ENCODE measurements at places on chromosomes 13 and 19.

GRCh38 chr19:45792470-45793177, at the start of gene DMWD:
Gene DMWD (minus strand): TSS chr19:45792845. CDS start chr19:45792756, 89 bp downstream.
- peak; percentile 99 for DNase-seq

GRCh38 chr19:42606660-42607351, 12.1 kb upstream of the CEACAM8 start:
- peak; percentile 37 for DNase-seq

- DNase-seq, result no peak
Measured at GRCh38 chr19:34482380-34483250, 1.1 kb downstream of the WTIP start.

DNA sequence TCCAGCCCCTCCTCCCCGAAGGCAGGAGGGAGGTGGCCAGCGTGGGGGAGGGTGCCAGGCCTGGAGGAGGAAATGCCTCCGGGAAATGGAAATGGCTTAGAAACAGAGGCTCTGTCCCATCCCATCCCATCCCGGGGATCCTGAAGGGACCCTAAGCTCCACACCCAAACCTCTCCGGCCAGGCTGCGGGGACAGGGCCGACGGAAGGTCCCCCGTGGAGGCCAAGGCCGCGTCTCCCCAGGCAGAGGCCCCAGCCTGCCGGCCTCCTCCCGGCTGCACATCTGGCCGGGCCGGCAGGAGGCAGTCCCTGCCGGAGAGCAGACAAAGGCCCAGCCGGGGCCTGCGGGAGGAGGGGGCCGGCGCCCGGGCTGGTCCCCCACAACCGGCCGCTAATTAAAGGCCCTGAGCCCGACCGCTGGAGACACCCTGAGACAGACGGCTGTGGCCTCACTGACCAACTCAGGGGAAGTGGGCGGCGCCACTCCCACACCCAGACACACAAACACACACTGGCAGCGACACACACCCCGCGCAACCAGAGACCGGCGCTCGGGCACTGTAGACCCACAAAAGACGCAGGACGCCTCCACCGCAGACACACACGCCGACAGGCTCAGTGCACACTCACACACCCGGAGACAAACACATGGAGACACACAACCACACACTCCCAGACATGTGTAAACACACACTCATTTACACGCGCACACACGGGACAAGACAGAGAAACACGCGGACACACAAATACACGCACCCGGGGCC, 1.1 kb downstream of the ADAMTS10 start:
- no peak for DNase-seq

DNA sequence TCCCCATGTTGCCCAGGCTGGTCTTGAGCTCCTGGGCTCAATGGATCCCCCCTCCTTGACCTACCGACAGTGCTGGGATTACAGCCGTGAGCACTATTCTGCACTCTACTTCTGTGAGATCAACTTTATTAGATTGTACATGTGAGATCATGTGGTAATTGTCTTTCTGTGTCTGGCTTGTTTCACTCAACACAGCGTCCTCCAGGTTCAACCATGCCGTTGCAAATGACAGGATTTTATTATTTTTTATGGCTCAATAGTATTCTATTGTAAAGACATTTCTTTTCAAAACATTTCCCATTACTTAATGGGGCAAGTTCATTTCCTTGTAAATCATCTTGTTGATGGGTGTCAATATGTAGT, 1.5 kb upstream of the OBI1 start:
- DNase-seq, result no peak

GRCh38 chr19:17909003-17909732, 23.6 kb upstream of the CCDC124 start:
- no peak for DNase-seq

DNA sequence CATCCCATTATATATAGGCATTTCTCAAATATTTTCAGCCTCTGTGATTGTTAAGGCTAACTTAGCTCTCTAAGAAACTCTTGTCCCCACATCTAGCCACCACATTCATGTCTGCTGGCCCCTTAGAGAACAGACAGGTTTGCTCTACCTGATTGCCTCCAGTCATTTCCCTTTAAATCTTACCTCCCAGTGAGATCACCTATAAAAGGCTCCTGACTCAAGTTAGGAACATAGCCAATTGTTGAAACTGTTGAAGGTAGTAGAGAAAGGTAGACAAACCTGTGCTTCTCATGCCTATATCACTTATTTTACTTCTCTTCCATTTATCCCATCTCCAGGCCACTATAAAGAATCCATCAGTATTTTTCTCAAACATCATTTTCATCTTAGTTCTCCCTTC, 771.4 kb downstream of the DIAPH3 start:
- DNase-seq, result no peak

- no peak for DNase-seq
Measured at GRCh38 chr13:50161052-50161451, 145.8 kb downstream of the KCNRG start.

DNA sequence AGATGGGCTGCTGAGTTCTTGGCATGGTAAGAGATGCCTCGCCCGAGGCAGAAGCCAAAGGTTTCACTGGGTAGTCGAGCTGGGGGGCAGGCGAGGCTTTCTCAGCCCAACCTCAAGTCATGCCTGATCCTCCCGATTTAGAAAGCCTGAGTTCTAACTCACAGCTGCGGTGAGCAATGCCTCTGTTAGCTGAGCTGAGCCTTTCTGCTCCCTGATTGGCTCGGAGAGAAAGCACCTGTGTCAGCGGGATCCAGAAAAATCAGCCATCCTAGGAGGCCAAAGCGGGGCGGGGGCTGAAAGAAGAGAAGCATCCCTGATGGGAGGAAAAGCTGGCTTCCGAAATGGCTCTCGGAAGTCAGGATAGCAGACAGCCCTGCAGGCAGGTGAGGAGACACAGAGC, 44.7 kb downstream of the CACNA1A start:
- DNase-seq, result no peak

DNA sequence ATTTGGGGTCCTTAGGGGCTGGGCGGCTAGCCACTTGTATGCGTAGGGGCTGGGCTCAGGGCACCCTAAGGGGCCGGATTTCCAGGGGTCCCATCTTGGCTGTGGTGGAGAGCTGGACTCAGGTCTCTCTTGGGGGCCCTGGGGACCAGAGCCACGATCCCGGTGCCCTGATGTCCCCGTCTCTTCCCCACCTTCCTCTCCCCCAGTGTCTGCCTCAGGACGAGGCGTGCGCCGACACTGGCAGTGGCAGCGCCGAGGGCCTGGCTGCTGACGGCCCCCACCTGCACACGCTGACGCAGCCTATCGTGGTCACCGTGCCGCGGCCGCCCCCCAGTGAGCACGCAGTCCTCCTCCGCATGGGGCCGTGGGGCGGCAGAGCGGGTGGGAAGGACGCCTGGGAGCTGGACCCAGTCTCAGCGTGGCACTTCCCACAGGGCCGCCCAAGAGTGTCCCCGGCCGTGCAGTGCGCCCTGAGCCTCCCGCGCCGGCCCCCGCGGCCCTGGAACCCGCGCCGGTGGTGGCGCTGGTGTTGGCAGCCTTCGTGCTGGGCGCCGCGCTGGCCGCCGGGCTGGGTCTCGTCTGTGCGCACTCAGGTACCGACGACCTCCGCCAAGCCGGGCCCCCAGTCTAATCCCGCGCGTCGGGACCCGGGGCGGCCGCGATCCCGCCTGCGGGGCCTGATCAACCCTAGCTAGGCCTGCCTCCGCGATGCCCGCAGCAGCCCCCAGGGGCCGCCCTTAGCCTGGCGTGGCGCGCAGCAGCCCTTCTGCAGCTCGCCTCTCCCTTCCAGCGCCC, 2.7 kb upstream of the SNAPC2 start:
- peak; percentile 47 for DNase-seq

- DNase-seq, result no peak
Measured at GRCh38 chr19:23409392-23410048, 14.2 kb upstream of the ZNF91 start.

- no peak for DNase-seq
Measured at GRCh38 chr13:73228546-73228945, 169.7 kb downstream of the KLF5 start.

GRCh38 chr19:45768655-45768983, 433 bp downstream of the SIX5 start:
- peak; percentile 25 for DNase-seq

DNA sequence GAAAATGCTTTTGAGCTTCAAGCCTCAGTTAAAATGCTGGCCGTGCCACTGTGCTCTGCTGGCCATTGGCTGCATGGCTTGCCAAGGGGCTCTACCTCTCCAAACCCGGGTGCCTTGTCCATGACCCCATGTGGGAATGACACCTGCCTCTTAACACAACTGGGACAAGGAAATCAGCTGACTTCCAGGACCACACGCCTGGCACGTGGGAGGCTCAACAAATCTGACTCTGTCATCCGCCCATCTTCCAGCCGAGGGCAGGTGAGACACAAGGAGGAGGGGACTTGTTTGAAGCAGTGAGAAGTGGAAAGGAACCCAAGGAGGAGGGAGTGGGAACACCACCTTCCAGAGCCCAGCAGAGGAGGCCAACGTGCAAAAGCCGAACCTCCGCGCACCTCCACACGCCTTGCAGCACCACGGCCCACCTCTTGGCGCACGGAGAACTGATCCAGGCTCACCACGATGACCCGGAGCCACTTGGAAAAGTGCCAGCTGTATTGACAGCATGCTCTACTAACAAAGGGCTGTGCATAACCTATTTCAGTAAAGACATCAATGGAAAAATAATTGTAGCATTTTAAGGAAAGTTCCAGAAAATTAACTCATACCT, 38.3 kb downstream of the COL4A1 start:
- no peak for DNase-seq

GRCh38 chr13:93881411-93881810, 598.1 kb downstream of the DCT start:
- no peak for DNase-seq

DNA sequence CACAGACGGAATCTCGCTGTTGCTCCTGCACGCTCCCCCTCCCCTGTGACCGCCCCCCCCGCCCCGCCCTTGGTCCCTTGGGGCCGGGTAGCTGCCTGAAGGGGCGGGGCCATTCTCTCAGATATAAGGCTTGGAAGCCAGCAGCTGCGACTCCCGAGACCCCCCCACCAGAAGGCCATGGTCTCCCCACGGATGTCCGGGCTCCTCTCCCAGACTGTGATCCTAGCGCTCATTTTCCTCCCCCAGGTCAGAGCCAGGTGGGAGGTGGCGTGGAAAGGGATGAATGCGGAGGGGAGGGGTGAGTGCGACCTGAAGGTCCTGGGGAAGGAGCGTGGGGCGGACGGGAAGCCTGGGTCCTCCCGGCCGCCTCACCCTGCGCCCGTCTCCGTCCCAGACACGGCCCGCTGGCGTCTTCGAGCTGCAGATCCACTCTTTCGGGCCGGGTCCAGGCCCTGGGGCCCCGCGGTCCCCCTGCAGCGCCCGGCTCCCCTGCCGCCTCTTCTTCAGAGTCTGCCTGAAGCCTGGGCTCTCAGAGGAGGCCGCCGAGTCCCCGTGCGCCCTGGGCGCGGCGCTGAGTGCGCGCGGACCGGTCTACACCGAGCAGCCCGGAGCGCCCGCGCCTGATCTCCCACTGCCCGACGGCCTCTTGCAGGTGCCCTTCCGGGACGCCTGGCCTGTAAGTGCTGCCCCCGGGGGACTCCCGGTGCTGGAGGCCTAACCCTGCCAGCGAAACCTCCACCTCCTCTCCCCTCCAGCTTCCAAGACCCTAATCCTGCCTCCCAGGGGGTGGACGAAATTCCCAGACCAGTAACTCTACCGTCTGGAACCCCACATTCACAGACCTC, at the start of gene DLL3:
TSS of gene DLL3 (plus strand) at position 150 of the 845 bp plus-strand sequence. CDS start at position 178, 28 bp downstream.
- no peak for DNase-seq

- DNase-seq, result no peak
Measured at GRCh38 chr13:40697711-40698110, 31.3 kb upstream of the FOXO1 start.

DNA sequence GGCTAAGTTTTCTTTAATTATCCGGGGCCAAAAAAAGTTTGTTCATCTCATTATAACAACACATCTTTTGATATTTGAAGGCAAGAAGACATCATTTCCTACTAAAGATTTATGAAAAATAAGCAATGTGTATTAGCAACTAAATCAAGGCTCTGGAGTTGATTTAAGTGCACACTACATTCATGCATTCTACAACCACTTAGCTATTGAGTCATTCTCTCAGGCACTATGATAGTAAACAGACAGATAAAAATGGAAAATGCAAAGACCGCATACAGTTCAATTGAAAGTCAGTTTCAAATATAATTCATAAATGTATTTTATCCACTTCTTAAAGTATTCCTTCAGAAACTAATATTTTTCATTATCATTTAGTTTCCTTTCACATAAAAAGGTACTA, 1395.2 kb downstream of the PCDH9 start:
- no peak for DNase-seq

GRCh38 chr13:77898097-77898496, 20.5 kb downstream of the EDNRB start:
- DNase-seq, result no peak

DNA sequence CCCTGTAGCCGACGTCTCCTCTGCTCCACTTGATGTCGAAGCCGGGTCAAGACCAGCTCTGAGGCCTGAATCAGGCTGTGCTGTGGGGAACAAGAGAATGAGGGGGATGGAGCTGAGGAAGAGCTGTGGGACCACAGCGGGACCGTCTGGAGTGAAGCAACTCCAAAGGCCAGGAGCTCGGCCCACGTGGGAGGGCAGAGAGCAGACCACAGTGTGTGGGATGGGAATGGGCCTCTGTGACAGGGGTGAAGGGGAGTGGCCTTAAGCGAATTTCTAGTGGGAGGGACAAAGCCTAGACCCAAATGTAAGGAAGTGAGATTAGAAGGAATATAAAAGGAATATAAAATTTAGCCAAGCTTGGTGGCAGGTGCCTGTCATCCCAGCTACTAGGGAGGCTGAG, 3.8 kb upstream of the SLC8A2 start:
- DNase-seq, result no peak

DNA sequence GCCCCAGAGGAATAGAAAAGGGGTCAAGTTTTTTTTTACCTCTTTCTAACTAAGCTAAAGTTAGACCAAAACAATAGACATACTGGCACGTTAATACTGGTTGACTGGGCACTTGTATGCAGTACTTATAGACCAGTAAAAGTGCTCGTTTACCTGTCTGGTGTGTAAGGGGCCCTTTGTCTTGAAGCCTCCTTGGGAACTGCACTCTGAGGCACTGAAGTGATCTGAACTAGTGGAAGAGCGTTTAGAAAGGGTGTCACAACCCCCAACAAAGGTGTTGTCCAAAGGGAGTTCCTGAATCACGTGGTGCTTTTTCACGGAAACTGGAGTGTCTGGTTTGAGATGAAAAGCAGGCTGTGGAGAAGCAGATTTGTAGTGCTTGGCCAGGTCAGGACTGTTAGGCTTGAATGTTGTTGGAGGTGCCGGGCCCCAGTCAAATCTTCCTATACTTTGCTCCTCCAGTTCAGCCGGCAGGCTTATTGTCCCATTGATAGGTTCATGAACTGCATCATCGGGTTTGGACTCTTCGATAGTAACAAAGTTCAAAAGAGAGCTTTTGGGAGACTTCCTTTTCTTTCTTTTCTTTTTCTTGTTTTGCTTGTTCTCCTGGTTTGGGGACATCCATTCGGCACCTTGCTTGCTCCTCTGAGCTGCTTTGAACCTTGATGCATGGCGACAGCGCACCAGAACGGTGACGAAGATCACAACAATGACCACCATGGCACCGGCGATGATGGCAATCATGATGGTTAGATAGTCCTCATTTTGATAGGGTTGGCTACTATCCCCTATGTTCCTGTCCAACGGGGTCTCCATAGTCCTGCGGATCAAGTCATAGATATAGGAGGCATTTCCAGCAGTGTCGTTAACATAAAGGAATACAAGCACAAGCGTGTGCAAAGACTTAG, 4.6 kb downstream of the PCDH9 start:
- DNase-seq, result no peak

Measured in T-helper 9 cell (primary cell).